Esophagus squamous epithelium (tissue), 5 donors: ENCODE measurements at places on chromosomes 6 and 20.

- no peak for DNase-seq
Observed at GRCh38 chr20:23129891-23130621, 43.9 kb upstream of the CD93 start.

DNA sequence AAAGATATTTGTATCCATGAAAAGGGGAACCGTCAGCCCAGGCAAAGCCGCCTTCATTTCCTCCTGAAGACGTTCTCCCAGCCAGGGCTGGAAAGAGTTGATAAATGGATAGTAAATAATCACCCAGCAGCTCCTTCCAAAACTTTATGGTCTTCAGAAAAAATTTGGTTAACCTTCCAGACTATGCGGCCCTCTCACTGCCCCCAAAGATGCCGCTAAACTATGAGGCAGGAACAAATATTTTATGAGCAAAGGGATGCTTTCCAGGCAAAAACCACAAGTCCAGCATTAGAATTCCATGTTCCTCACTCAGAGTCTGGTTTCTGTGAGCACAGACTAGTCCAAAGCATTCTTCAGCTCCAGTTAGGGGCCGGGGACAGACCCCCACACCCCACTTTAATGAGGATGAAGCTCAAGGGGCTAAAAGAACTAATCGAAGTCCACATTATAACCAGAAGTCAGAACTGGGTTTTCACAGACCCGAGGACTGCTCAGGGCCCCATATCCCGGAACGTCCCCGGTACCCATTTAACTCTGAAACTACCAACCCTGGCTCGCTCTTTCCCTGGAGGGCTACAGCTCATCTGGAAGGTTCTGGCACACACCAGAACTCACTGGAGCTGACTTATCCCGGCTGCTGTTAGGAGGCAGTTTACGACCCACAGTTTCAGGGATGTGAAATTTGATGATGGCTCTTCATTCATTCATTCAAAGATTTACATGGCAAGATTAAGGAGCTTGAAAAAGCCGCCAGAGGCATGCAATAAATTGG, 29.4 kb downstream of the BMP7 start:
- DNase-seq: no peak

DNA sequence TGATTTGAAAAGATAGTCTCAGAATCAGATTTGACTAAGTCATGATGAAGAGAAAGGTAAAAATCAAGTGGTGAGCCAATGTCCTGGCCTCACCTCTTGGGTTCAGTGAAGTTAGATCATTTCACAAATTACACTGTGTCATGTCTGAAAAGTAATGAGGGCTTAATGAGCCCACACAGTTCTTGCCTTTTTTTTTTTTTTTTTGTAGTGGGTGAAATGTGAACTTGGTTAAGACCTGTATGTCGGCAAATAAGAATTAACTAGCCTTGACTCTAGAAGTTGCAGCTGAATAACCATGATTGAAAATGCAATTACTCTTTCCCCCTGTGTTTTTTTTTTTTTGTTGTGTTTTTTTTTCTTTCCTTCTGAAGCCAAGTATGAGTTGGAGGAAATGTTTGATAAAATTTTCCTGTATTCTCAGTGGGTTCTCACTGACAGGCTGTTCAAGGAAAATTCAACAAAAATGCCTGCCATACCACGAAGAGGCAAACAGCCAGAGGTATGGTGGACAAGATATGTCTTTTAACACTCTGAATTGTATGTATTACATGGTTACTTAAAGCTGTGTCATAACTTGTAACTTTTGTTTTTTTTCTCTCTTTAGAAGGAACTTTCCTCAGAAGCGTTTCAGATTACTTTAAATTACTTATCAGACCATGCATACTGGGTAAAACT, 135.2 kb upstream of the MLIP start:
- DNase-seq: no peak

GRCh38 chr6:11601776-11602605, 64.4 kb downstream of the TMEM170B start:
- no peak for DNase-seq

DNA sequence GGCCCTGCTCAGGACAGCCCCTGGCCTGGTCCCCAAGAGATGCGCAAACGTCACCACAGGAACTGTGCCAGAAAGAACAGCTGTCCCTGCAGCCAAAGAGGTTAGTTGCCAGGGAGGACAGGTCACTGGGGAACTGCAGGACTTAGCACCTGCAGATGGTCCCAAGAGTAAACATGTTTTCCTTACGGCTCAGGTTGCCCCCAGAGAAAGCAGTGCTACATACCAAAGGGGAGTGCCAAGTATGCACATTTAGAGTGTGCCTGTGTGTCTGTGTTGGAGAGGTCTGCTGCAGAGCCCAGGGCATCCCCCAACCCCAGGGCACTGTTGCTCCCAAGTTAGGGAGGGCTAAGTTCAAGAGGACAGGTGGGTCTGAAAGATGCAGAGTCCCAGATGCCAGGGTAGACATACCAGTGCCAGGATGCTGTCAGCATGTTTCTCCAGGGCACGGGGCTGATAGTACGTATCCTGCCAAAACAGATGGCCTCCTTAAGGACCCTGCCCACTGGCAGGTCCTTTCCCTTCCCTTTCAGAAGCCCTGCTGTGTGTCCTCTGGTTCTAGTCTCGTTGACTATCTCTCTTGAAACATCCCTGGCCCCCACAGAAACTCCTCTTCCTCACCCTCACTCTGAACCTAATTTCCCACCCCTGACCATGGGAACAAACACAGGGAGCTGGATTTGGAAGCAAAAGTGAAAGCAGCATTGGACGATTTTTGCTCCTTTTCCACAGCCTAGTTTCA, 1.3 kb downstream of the ABHD16A start:
- no peak for DNase-seq

DNA sequence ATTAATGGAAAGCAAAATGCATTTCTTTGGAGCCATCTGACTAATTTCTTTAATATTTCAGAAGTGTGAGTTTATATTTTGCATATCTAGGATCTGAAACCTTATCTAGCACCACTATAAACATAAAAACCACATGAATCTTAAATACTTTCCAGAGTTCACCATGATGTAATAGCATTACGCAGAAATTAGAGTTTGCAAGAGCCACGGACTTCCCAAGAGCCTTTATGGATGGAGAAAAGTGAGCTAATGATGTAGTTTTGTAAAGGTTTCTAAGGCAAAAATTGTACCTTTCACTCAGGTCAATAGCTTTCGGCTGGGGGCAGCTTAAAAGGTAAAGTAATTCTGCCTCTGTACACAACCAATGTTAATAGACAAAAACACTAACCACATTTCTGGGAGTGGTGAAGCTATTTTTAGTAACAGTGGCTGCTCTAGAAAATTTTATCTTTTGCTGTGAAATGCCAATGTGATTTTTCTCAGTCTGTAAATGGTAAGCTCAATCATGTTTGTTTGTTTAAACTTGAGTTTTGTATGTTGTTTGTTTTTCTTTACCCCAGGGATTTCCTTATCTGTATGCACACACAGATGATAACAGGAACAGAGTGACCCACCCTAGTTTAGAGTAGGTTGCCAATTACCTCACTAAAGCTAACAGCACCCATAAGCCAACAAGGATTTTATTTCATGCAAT, 80.5 kb downstream of the FILIP1 start:
- no peak for DNase-seq

- DNase-seq: no peak
Observed at GRCh38 chr20:48298851-48299484, 513.7 kb upstream of the SULF2 start.

DNA sequence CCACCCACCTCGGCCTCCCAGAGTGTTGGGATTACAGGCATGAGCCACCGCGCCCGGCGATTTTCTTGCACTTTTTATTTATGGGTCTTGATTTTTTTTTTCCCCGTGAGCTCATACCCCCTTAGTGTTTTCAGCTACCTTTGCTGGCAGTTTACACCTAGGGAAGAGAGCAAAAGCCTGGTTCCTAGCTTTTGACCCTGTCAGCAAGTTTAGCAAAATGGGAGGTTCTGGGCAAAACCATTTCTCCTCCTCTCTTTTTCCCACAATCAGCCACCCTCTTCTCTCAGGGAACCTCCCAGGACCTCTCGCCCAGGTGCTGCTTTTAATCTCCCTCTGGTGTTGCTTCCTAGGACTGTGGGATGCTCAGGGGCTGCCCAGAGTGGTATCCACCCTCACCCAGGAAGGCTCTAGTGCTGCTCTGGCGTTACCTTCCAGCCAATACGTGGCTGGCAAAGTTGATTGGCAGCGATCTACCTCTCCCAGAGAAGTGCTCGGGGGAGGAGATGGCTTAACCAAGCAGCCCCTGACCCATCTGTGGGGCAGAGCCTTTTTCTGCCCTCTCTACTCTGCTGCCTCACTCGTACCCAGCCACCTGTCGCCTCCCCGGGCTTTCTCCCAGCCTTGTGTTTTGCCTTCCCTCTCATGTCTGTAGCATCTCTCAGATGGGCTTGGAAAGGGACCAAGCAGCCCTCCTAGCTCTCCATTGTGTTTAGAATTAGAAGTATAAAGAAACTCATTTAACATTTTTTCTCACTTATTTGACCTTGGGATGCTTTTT, 37.4 kb downstream of the KAT14 start:
- DNase-seq: no peak

- DNase-seq: no peak
Observed at GRCh38 chr6:133992992-133993680, 40.1 kb downstream of the TBPL1 start.

DNA sequence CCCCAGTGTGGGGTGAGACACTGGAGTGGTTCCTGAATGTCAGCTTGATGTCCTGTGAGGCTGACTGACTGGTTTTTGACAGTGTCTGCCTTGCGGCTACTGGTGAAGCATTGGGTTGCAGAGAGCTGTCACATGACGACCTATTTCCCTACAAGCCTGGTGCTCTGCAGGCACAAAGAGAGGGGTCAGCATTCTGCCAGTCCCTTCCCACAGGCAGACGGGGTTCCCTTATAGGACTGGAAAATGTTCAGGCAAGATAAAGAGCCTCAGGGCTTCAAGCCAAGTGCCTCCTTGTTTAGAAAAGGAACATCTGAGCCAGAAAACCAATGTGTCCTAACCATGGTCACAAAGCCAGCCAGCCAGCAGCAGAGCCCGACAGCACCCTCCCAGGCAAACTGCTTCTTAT, 11.0 kb downstream of the LY86 start:
- no peak for DNase-seq

GRCh38 chr6:18142591-18142861, 12.4 kb downstream of the TPMT start:
- DNase-seq: no peak

DNA sequence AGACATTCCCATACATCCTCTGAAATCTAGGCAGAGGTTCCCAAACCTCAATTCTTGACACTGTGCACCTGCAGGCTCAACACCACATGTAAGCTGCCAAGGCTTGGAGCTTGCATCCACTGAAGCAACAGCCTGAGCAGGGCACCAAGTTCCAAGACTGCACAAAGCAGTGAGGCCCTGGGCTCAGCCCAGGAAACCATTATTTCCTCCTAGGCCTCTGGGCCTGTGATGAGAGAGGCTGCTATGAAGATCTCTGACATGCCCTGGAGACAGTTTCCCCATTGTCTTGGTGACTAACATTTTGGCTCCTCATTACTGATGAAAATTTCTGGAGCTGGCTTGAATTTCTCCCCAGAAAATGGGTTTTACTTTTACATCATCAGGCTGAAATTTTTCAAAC, 107.5 kb upstream of the SAMD5 start:
- no peak for DNase-seq

DNA sequence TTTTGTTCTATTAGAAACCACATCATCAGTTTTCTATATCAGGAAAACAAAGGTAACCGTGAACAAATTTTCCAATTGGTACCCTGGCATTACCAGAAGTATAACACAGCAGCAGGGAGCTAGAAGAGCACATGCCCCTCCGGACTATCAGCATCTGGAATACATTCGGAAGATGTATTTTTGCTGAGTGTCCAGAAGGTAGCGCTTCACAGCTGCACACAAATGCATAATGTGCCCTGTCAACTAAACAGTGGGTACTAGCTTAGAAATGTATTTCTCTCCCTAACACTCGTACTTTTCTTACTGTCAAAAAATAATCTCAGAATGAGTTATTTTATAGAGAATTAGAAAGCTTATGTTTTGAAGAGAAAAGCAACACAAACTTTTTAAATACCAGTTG, 77.6 kb downstream of the HUS1B start:
- DNase-seq: no peak

- no peak for DNase-seq
Observed at GRCh38 chr20:44532981-44533331, 11.1 kb upstream of the SERINC3 start.

GRCh38 chr20:19901226-19901625, 115.9 kb upstream of the NAA20 start:
- no peak for DNase-seq

DNA sequence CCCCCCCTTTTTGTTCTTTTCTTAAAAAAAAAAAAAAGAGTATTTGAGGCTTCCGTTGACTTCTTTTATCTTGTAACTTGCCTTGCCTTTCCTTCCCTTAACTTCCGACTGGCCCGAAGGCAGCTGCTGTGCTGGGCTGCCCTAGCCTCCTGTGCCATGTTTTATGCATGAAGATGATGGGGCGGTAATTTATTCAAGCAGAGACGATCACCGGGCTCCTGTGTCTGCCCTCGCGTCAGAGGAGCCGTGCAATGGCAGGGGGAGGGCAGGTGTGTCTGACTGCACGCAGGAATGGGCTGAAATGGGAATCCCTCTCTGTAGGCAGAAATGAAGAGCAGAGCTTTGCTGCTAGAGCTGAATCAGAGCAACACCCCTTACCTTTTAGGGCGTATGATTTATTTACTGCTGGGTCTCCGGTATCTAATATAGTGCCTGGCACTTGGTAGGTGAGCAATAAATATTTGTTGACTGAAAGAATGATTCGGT, 106.3 kb upstream of the RIPOR2 start:
- DNase-seq: no peak

GRCh38 chr6:40792183-40792582, 205.0 kb upstream of the LRFN2 start:
- DNase-seq: no peak

DNA sequence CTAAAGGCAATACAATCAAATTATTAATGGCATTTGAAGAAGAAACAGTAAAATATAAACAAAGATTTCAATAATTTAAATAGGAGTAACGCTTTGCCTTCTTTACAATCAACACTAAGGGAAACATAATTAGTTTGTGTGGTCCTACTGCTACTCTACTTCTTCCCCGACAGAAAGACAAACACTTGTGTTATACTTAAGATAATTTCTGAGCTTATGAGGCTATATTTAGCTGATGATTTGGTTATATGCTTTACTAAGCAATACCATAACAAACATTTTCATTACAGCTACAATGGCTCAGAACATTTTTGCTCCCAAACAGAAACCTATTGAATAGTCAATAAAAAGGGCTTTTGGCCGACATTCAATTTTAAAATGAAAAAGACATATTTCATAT, 1217.2 kb upstream of the GJE1 start:
- DNase-seq: no peak

- no peak for DNase-seq
Observed at GRCh38 chr20:50387996-50388332, 122.2 kb upstream of the PTPN1 start.

DNA sequence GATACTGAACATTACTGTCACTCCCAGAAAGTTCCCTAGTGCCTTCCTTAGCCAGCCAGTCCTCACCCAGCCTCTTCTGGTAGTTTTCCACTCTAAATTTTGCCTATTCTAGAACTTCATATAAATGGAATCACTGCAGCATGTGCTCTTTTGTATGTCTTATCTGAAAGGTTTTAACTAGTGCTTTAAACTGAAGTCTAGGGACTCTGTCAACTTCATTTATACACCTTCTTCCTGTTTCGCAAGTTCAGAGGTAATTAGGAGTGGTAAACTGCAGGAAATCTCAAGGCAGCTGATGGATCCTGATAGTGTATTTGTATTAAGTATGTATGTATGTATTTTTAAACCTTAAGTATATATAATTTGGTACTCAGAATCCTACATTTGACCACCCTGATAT, 94.3 kb downstream of the TCP11 start:
- no peak for DNase-seq

GRCh38 chr6:103114582-103114981, 1721.1 kb downstream of the GRIK2 start:
- no peak for DNase-seq

- no peak for DNase-seq
Observed at GRCh38 chr6:75893058-75893775, 144.2 kb downstream of the MYO6 start.
